ENCODE measurements at places on chromosomes 4 and X. TPM values are rescaled to one million over a fixed set of nuclear protein-coding genes. Genes with fewer than 3 reads are reported as not detected.

Gene EDNRA
- polyA plus RNA-seq, result not detected

Gene SORCS2
- polyA plus RNA-seq, result not detected

Gene L1CAM
- polyA plus RNA-seq, result 1.8 TPM

Gene MYOZ2
- not detected for polyA plus RNA-seq

Gene SMPX
- not detected for polyA plus RNA-seq

Gene SERPINA7
- not detected for polyA plus RNA-seq

Gene CFI
- not detected for polyA plus RNA-seq

Gene IL13RA2
- not detected for polyA plus RNA-seq

Gene CENPI
- 0.35 TPM for polyA plus RNA-seq

Gene CLDN22
- polyA plus RNA-seq, result not detected

Gene ADGRG4
- polyA plus RNA-seq, result not detected

Gene IL3RA
- 0.66 TPM for polyA plus RNA-seq

Data from IgD-negative memory B cell (primary cell).